Activated CD4-positive, alpha-beta memory T cell treated with anti-CD3 and anti-CD28 coated beads for 36 hours (primary cell): ENCODE measurements at places on chromosomes 2 and 18.

DNA sequence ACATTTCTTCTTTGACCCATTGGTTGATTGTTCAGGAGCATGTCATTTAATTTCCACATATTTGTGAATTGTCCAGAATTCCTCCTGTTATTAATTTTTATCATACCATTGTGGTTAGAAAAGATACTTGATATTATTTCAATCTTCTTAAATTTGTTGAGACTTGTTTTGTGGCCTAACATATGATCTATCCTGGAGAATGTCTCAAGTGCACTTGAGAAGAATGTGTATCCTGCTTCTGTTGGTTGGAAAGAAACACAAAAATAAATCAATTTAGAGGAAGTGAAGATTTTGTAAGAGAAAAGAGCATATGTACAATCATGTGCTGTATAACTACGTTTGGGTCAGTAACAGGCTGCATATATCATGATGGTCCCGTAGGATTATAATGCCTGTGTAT lies 118.6 kb upstream of the CDC42EP3 start:
- DNase-seq = no peak

DNA sequence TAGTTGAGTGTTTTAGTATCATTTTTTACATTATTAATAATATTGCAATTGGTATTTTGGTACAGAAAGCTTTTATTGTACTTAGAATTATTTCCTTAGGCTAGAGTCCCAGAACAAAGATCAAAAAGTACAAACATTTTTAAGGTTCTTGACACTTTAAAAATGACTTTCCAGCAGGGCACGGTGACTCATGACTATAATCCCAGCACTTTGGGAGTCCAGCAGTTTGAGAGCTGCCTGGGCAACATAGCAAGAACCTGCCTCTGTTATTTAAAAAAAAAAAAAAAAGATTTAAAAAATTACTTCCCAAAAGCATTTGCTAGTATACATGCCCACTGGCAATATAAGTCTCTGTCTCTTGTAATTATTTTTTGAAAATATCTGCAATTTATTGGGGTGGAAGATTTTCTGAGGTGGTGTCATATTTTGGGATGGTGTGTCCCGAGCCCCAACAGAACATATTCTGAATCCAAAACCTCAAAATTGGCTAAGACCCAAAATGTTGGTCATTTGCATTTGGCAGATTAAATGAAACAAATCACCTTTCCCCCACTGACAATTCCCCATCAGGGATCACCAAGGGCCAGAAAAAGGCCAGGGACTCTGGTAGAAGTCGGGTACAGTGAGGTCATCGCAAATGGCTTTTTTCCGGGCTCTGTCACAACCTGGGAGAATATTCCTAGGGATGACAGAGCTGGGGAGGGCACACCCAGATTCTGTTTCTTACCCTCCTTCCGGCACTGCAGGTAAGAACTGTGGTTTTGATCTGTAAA lies 42.1 kb downstream of the NIFK start:
- DNase-seq = no peak

GRCh38 chr2:119769645-119770044 lies 9.9 kb downstream of the PTPN4 start:
- DNase-seq = no peak

GRCh38 chr2:196279541-196279940 lies 108.2 kb upstream of the STK17B start:
- no peak for DNase-seq

GRCh38 chr2:55844986-55845385 lies 78.6 kb downstream of the EFEMP1 start:
- no peak for DNase-seq

DNA sequence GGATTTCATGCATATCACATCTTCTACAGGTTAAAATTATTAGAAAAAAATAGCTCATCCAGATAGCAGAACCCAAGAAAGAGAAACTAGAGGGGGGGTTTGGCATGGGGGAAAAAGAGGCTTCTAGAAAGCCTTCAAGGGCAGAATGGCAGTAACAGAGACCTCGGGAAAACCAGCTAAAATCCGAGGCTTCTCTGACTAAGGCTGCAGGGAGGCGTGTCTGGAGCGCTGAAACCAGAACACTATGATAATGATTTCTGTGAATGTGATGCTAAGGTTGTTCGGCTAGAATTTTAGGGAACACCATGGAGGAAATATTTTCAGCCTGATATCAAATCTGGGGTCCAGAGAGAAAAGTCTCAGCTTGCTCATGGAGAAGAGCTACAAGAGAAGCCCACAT lies 73.0 kb downstream of the ATP8B1 start:
- no peak for DNase-seq

DNA sequence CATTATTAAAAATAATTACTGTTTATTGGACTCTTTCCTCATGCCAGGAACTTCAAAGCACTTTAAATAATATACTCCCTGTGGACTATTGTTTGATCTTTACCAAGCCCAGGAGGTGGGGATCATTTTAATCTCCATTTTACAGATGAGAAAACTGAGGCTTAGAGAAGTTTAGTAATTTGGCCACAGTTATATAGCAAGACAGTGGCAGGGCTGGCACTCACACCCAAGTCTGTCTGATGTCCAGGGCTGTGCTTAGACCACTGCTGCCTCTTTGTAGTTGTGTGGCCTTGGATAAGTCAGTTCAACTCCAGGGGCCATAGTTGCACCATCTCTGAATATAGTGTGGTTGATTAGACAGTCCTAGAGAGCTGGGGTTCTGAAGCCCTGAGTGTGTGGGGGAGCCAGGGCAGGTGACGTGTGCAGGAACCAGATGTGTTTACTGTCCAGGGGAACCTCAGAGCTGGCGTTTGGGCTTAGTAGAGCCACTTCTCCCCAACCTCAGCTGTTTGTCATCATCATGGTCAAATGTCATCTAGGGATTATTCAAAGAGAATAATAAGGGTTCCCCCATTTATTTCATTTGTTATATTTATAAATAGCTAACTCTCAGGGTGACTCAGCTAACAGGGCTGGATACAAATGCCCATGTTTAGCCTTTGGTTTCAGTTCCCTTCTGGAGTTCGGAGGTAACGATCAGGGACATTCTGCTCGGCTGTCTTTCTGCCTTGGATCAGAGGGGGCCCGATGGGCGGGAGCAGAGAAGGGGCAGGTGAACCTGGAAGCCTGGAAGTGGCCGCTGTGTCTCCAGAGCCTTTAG lies 68.0 kb downstream of the BOLA3 start:
- no peak for DNase-seq

GRCh38 chr2:69709290-69709689 lies 32.6 kb upstream of the ANXA4 start:
- no peak for DNase-seq

DNA sequence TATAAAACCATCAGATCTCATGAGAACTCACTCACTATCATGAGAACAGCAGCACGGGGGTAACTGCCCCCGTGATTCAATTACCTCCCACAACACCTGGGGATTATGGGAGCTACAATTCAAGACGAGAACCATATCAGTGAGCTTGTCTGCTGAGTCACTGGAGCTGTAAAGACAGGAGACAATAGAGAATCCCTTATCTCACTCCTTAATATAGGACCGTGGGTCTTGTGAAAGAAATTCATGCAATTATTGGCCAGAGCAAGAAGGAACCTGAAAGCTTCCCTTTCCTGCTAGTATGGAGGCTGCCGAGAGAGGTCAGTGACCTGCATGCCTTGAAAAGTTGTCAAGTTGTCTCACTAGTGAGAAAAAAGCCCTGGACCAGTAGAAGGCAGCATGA lies 9.5 kb upstream of the TNFAIP6 start:
- DNase-seq = no peak

GRCh38 chr2:74387346-74387745 lies 7.2 kb upstream of the DCTN1 start:
- DNase-seq = peak; percentile 19

- no peak for DNase-seq
These were observed 2.5 kb downstream of the APLF start for GRCh38 chr2:68469935-68470334.

GRCh38 chr2:179561702-179562101 lies 297.1 kb upstream of the SESTD1 start:
- DNase-seq = no peak

DNA sequence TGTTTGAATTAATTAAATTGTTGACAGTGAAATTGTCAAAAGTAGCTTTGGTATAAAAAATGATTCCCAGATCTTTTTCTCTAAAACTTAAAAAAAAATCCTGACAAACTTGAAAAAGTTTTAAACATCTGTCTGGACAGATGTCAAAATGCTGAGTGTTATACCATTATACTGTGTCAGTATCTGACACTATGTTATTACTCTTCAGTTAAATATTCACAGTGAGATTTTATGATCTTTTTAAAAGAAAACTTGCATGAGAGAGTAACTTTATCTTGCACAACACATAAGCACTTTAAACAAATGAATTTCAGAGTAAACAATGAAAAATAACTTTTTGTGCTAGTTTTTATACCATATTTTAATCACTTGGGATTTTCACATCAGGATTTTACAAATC lies 167.4 kb downstream of the MEIS1 start:
- no peak for DNase-seq

GRCh38 chr2:81901017-81901416 lies 1596.5 kb upstream of the LRRTM1 start:
- no peak for DNase-seq

- DNase-seq = peak; percentile 54
These were observed 38.4 kb downstream of the SLC9A2 start for GRCh38 chr2:102657770-102658169.

- DNase-seq = no peak
These were observed 18.2 kb upstream of the CALCRL start for GRCh38 chr2:187466129-187466792.

- DNase-seq = no peak
These were observed 29.0 kb upstream of the ZFP36L2 start for GRCh38 chr2:43255296-43255910.

DNA sequence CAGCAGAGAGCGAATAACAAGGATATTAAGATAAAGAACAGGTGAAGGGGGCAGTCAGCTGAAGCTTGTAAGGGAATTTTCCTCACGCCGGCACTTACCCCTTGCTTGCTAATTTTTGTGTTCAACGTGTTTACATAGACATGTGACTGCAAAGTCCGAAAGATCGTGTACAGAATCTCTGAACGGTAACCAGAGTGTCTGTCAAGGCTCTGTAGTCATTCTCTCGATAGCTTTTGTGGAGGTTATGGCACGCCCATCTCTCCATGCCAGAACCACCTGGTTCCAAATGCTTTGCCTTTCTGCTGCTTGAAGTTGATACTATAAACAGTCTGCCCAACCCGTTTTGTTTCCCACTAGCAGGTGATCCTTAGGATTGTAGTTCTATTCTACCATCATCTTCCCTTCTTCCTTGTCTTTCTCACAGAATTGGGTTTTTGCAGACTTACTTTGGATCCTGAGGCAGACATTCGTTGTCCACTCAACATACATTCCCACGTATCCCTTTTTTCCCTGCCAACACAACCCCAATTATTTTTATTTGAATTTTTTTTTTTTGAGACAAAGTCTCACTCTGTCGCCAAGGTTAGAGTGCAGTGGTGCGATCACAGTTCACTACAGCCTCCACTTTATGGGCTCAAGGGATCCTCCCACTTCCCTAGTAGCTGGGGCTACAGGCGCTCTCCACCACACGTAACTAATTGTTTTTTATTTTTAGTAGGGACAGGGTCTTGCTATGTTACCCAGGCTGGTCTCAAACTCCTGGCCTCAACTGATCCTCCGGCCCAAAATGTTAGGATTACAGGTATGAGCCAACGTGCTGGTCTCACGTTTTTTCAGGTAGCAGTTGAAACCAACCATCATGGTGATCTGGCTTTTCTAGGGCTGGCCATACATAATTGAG lies 1.3 kb upstream of the USP34 start:
- peak; percentile 35 for DNase-seq

DNA sequence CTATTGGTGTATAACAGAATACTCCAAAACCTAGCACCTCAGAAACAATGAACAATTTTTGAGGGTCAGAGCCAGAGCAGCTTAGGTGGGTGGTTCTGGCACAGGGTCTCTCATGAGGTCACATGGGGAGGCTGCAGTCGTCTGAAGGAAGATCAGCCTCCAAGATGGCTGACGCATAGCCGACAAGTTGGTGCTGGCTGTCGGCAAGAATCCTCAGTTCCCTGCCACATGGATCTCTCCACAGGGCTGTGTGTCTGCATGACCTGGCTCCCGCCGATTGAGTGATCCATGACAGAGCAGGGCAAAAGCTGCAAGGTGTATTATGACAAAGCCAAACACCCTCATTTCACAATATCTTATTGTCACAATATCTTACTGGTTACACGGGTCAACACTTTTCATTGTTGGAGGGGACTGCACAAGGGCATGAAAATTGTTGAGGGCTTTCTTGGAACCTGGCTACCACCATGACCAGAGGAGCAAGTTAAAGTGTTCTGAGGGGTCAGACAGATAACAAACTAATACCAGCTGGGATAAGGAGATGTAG lies 4.2 kb downstream of the MYL12B start:
- DNase-seq = no peak

- peak; percentile 35 for DNase-seq
These were observed 8.6 kb downstream of the EPAS1 start for GRCh38 chr2:46305767-46306166.

DNA sequence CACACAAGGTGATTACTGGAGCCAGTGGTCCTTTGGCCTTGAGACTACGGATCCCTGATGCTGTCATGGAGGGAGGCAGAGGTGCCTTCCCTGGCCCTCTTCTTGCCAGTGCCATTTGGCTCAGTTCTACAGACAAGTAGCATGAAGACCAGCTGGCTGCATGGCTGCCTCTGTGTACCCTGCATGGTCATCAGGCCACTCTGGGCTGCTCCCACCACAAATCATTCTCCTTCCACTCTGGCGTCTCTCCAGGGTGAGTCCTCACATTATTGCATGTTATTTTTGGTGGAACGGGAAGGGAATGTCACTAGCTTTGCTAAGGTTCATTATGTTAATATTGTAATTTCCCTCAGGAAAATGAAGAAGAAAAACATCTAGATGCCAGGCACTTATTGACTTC lies 229.8 kb downstream of the VAPA start:
- DNase-seq = no peak

- no peak for DNase-seq
These were observed 55.2 kb upstream of the GYPC start for GRCh38 chr2:126600742-126601141.

- DNase-seq = no peak
These were observed 516.7 kb downstream of the KCNJ3 start for GRCh38 chr2:155215037-155215707.

GRCh38 chr2:100880730-100881129 lies 60.8 kb downstream of the NPAS2 start:
- no peak for DNase-seq

DNA sequence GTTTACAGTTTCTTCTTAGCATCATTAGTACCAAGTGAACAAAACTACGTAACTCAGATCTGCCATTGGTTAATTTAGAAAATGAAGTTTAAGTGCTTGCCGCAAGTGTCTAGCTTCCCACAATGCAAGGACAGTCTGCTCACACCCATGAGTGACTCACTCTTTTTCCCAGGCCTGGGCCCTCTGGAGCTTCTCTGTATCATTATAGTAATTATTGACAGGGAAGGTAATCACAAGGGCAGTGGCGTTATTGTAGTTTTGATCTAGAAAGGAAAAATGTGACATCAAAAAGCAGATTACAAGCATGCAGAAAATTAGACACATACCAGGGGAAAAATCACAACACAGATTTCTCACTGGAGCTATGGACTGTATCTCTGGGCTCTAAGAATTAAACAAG lies 38.5 kb downstream of the NPC1 start:
- DNase-seq = no peak

GRCh38 chr2:215940645-215941184 lies 72.6 kb downstream of the MREG start:
- DNase-seq = no peak
